ENCODE measurements at places on chromosomes 1 and 21. TPM values are rescaled to one million over a fixed set of nuclear protein-coding genes. Genes with fewer than 3 reads are reported as not detected.

Gene MAEL
- not detected for total RNA-seq

Gene GJB3
- 0.66 TPM for total RNA-seq

Gene C8B
- not detected for total RNA-seq

Gene ADGRL2
- total RNA-seq = 12.1 TPM

Gene SIM2
- not detected for total RNA-seq

- no peak for DNase-seq
Observed at GRCh38 chr1:157487096-157487495, 65.2 kb downstream of the FCRL5 start.

- no peak for DNase-seq
Observed at GRCh38 chr1:51264451-51264850, 28.4 kb downstream of the RNF11 start.

- no peak for DNase-seq
Observed at GRCh38 chr21:32521736-32522355, 63.5 kb downstream of the TCP10L start.

- DNase-seq = no peak
Observed at GRCh38 chr21:43919871-43920801, 55.1 kb downstream of the AGPAT3 start.

- DNase-seq = no peak
Observed at GRCh38 chr1:153583976-153584375, 18.3 kb upstream of the S100A2 start.

All from thymus (tissue), 14 donors.